ENCODE measurements at places on chromosomes 16 and 17.

- peak; percentile 25 for DNase-seq
Measured at GRCh38 chr17:7262935-7263800, 890 bp upstream of the CLDN7 start.

GRCh38 chr17:50214976-50215760 is 13.7 kb upstream of the COL1A1 start:
- no peak for DNase-seq

- no peak for DNase-seq
Measured at GRCh38 chr16:89135971-89136765, 35.4 kb upstream of the CDH15 start.

DNA sequence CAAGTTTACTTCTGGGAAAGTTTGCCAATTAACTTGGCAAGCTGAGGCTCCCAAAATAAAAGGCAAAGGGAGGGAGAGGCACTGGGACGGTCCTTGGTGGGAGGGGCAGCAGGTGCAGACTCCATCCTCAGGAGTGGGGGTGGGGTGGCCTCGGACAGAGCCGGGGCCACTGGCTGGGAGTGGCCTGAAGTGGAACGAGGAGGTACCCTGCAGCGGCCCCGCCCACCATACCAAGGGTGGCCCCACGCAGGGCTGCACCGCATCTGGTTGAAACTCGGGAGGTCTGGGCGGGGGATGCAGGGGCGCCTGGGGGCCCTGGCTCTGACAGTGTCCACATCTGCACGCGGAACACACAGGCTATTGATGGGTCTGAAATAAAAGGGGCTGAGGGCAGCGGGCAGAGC is 42.4 kb upstream of the SLC38A10 start:
- no peak for DNase-seq

DNA sequence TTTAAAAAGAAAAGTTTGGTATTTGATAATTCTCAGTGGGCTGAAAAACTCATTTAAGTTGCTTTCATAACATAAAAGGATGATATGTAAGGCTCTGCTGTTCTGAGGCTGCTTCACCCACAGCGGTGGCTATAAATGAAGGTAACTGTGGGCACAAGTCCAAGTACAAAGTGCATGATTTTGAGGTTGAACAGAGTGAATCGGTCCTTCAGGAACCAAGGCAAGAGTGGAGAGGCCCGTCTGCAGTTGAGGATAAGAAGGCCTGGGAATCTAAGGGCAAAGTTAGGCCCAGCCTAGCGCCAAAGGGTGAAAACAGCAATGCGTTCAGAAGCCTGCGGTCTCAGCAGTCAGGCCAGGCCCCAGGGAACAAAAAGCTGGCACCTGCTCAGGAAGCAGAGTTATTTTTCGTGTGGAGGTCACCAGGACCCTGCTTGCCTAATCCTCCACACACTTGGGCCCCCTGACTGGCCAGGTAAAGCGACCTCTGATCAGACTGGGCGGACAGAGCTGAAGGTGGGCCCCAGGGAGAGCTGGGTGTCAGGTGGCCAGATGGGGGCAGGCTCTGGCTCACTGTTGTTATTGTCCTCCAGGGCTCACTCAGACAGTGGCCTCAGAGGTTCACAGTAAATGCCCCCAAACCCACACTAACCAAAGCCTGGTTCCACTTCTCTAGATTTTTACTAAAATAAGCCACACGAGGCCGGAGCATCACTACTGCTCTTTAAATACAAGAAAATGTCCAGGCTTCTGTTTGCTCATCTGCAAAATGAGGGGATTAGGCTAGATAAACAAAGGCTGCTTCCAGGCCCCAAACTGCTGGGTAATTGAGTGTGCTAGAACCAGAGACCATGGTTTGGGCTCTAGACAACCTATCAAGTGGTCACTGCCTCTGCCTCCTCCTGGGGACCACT is 46.5 kb downstream of the TEX2 start:
- DNase-seq = no peak

DNA sequence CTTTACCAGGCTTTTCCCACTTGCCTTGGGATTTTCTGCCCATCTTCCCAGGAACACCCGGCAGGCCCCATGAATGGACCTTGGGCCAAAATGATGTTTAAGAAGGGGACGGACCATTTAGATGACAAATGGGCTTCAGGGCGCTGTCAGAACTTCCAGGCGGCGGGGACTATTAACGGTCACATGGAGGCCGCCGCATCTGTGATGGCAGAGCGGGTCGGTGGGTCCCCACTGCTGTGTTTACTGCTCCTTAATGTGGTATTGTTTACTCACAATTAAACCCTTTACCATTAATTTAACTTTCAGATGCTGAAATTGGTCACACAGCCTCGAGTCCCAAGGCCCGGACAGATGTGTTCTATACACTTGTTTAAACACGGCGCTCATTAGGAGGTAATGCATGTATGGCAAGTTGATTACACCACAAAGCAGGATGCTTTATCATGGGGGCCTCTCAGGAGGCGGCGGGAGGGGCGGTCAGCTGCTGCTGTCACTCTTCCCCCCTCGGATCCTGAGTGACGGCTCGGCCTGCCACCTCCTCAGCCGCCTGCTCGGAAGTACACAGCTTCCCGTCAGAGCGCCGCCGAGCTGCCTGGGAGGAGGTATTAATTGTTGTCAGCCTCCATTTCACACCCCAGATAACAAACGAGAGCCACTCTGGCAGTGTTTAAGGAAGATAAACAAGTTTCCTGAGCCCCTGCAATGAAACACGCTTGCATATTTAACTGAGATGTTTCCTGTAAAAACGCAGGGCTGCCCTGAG is 83.9 kb upstream of the IRX3 start:
- no peak for DNase-seq

- no peak for DNase-seq
Measured at GRCh38 chr17:77178563-77178962, 37.8 kb downstream of the SEC14L1 start.

DNA sequence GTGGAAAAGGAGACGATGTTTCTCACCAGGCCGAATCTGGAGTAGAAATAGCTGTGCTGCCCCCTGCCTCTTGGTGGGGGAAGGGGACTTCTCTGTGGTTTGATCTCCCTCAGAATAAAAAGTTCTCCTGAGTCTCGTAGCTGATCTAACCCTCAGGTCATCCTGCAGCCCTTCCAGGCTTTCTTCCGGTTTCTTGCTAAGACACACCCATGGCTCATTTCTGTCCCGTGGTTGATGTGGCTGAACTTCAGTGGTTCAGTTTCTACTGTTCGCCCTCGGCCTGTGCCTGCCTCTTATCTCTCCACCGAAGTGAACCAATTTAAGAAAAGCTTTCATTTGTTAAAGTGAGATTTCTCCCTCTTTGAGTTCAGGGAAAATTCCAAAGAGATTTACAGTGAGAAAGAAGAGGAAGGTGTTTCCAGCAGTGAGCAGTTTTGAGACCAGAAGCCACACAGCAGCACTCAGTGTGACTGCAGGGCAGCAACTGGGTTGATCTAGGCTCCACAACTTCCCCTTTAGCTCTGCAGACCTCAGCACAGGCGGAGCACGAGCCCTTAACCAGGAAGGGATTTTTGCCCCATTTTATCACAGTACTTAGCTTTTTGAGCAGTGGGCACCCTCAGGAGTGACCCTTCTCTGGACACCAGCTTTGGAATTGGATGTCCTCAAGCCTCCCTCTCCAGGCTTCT is 34.9 kb upstream of the CACNG5 start:
- DNase-seq = no peak

DNA sequence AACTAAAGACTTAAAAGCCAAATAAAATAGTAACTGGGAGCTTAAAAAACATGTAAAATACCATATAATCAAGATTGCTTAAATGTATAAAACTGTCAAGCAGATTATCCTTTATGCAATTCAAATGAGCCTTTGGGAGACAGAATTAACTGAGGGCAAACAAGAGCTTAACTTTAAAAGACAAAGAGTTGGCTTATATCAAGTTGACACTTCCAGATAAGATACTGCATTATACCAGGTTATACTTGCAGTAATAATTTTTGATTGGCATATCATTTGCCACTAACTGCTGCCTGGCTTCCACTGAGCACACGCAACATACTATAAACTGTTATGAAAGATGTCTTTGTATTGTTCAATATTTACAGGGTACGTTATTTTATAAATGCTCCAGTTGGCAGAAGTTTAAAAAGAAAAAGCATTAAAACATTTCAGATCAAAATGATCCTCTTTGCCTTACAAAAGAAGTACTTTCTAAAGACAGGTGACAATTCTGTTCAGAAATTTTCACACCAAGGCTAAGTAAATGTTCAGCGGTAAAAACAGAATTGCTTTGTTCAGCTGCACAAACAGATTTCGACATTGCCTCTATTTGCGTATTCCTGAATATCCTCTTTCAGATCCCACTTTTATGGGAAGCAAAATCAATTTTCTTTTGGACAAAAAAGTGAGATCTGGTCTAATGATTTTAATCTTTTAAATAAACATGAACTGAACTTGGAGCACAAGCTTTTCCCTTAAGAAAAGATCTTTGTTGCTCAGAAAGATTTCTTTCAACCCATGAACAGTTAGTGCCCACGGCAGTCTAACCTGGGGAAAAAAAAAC is 50.7 kb downstream of the TOX3 start:
- no peak for DNase-seq

GRCh38 chr16:67718668-67719047 is 458 bp downstream of the GFOD2 start:
- no peak for DNase-seq

DNA sequence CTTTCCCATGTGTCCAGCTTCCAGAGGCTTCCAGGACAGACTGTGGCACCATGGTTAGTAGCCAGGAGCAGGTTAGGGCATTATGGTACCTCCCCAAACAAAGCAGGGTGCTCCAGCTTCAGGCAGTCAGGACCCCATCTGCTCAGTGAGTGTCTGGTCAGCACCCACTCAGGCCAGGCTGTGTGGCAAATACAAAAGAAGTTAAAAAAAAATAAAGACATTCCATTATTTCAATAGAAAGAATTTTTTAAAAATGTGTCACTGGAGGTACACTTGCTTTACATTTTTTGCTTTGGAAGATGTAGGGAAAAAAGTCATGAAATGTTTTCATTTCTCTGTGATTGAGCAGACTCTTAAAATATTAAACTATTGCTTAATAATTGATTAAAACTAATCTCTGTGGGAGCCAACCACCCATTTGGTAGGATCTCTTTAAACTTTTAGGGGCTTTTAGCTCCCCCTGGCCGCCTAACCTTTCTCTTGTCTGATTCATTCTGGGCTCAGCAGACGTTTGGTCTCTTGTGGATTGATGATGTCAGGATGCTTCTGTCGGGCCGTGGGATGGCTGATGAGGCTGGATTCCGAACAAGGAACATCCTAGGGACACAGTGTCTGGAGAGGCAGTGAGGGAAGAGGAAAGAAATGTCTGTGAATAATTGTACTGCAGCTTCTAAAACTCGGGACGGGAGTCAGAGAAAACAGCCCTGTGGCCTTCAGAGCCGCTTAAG is 28.4 kb upstream of the NPTX1 start:
- DNase-seq = no peak

DNA sequence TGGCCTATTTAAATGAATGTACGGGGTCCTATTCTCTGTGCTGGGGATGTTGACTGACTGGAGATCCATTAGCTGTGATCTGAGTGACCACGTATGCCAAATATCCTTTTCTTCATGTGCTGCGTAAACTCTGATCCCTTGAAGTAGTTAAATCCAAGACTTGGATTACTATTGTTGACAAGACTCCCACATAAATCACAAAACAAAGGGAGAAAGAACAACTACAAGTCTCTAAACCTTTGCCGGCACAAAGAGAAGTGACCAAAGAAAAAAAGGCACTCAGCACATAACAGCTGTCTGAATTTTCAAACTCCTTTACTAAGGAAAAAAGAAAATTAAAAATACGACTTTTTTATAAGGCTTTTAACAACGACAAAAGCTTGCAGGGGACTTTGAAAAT is 559.9 kb upstream of the CDH8 start:
- no peak for DNase-seq

- DNase-seq = no peak
Measured at GRCh38 chr17:44487170-44487569, 16.0 kb downstream of the GPATCH8 start.

- no peak for DNase-seq
Measured at GRCh38 chr17:55965051-55965450, 188.2 kb upstream of the ANKFN1 start.

GRCh38 chr17:5921512-5922282 is 148.5 kb upstream of the WSCD1 start:
- DNase-seq = no peak

DNA sequence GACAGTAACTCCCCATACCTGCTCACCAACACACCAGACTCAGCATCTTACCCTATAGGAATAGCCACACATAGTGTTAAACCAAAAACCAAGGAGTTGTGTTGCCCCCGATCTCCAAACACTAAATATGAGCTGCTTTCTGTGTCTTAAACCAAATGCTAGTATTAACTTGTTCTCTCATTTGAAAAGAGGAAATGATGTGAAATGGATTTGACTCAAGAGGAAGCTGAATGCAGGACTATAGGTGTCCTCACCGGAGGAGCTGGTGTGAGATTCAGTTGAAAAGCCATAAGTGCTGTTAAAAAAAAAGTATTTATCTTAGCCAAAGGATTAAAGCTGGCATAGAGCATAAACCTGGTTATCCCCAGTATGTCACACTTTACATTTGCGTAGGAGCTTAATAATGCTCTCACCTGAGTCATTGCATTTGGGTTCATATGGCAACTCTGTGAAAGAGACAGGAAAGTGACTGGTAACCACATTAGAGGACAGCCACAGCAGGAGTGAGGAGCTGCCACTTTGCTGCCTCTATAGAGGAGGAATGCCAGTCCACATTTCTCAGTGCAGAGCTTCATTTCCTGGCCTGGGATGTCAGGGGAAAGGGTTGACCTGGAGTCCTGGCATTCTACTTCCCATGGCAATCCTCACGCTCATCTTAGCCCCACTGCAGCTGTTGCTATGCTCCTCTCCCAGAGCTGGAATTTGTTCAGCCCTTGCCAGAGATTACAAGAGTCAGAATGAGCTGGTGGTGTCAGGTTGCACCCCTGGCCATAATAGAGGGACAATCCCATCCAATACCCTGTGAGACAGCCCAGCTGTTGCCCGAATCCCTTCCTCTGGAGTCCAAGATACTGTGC is 143.3 kb upstream of the ANKFN1 start:
- DNase-seq = no peak

- peak; percentile 89 for DNase-seq
Measured at GRCh38 chr17:80252871-80253270, 7.8 kb upstream of the RNF213 start.

DNA sequence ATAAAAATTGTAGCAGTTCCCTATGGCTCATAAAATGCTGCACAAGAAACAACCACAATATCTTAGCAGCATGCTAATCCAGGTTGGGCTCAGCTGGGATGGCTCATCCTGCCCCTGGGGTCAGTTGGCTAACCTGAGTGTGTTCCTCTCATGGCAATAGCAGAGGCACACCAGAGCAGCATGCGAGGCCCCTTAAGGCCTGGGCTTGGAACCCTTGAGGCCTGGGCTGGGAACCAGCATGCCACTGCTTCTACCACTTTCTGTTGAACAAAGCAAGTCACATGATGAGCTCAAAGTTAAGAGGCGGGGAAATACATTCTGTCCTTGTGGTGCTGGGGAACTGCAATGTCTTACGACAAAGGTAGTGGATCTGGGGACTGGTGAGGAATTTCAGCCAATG is 154.4 kb upstream of the FOXF1 start:
- no peak for DNase-seq

- no peak for DNase-seq
Measured at GRCh38 chr16:81755915-81756614, 23.0 kb upstream of the PLCG2 start.

GRCh38 chr17:4657678-4658077 is 16.2 kb upstream of the ALOX15 start:
- DNase-seq = no peak
